ENCODE measurements at places on chromosomes 11 and 22. TPM values are rescaled to one million over a fixed set of nuclear protein-coding genes. Genes with fewer than 3 reads are reported as not detected.
A peak's percentile ranks its signal among the peaks of the same experiment; 100 is the strongest.

The HEPHL1 gene
- total RNA-seq: not detected

The NOL12 gene
- 16.1 TPM for total RNA-seq

The RAC2 gene
- 6.2 TPM for total RNA-seq

The RAPSN gene
- not detected for total RNA-seq

The GGT5 gene
- 17.0 TPM for total RNA-seq

The IGSF9B gene
- 0.15 TPM for total RNA-seq

The MYRF gene
- total RNA-seq: 16.4 TPM

The DMC1 gene
- 0.55 TPM for total RNA-seq

The FJX1 gene
- total RNA-seq: 0.79 TPM

The CARNS1 gene
- 0.12 TPM for total RNA-seq

The CCDC15 gene
- 1.8 TPM for total RNA-seq

The MRGPRX3 gene
- total RNA-seq: not detected

DNA sequence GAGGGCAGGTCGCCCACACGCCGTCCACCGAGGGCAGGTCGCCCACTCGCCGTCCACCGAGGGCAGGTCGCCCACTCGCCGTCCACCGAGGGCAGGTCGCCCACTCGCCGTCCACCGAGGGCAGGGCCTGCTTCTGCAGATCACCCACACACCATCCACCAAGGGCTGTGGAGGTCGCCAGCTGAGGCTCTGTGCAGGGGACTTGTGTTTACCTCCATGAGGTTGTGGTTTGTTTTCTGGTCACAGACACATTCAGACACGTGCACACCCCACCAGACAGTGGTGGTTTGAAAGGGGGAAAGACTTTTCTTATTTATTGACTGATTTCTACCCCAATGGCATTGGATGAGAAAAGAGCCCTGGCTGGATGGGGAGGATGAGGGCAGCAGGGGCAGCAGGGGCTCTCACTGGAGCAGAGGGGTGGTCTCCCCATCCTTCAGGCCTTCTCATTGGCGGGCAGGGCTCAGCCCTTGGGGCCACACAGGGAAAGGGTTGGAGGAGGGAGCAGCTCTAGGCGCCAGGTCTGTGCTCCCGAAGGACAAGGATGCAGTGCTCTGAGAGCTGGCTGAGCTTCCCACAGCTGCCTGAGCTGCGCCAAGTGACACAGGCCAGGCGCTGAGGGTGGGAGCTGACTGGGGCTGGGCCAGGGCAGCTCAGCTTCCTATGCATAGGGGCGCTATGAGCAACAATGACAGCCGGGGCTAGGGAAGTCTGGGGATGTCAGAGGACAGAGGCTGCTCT, 252.6 kb upstream of the B3GAT1 start:
- no peak for DNase-seq

DNA sequence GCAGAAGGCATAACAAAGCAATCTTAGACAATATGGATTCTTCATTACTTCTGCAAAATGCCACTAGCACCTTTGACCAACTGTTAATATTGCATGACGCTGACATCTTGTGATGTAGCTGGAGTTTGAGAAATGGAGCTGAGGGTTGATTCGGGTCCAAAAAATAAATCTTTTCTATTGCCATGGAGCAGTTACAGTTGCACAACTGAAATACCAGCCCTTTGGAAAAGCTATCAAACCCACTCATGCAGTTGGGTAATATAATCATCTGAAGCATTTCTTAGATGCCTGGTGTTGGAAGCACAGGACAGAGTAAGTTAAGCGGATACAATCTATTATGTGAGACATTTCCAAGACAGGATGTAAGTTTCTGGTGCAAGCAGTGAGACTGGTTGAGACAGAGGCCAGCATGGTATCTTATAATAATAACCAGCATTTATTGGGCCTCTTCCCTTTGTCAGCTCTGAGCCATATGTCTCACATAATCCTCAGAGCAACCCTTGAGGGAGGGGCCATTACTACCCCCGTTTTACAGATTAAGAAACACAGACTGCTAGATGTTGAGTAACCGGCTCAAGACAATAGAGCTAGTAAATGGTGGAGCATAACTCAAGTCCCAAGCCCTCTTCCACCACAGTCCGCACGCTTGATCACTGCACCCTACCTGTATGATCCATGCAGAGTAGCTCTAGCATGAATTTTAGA, 74.9 kb upstream of the CAPRIN1 start:
- DNase-seq: no peak

- DNase-seq: no peak
Observed at GRCh38 chr11:12598330-12599256, 75.6 kb upstream of the TEAD1 start.

- no peak for DNase-seq
Observed at GRCh38 chr11:64247729-64248531, 1.2 kb upstream of the PPP1R14B start.

GRCh38 chr11:62132191-62132590, 8.4 kb downstream of the INCENP start:
- no peak for DNase-seq

GRCh38 chr22:42431401-42432019, 693 bp downstream of the NFAM1 start:
- DNase-seq: no peak

DNA sequence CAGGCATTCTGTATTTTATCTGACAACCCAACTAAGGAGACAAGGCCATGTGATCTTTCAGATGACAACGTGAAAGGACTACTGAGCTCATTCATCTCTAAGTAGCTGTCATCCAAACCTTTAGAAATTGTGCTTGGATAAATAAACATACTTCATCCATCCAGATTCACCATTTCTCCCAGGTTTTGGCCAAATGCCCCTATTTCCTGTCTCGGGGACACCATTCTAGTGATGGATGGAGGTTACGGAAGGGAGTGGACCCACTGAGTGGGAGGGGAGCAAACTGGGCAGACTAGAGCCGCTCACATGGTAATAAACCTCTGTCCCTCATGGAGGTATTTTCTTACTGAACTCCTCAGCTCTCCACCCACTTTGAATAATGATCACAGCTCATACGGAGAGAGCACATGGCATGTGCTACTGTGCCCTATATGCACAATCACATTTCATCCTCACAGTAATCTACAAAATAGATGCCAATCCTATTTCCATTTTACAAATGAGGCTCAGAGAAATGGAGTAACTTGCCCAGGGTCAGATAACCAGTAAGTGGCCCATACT, 114.4 kb downstream of the SLC1A2 start:
- no peak for DNase-seq

GRCh38 chr11:1732418-1733008, 17.9 kb downstream of the IFITM10 start:
- no peak for DNase-seq

DNA sequence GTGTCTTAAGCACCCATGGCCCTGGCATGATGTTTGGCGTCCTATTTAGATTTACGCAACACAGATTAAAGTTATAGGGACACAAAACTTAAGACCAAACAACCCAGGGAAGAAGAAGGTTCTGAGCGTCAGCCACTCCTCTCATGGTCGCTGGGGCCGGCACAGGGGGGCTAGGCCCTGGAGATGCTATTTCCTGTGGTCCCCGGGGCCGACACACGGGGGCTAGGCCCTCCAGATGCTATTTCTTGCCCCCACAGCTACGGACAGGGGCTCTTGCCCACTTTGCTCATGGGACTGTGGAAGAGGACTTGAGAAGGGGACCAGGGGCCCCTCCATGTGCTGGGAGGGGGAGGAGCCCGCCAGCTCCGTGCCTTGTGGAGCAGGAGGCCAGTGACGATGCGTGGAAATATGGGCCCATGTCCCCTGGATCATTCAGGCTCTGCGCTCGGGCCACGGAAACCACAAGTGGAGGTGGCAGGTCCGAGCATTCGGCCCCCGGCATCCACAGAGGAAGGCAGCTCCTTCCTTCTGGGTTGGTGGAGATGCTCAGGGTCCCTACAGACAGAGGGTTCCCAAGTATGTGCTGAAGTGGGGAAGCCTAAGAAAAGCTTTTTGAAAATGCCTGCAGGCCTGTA, 711.1 kb downstream of the BRD1 start:
- DNase-seq: no peak

DNA sequence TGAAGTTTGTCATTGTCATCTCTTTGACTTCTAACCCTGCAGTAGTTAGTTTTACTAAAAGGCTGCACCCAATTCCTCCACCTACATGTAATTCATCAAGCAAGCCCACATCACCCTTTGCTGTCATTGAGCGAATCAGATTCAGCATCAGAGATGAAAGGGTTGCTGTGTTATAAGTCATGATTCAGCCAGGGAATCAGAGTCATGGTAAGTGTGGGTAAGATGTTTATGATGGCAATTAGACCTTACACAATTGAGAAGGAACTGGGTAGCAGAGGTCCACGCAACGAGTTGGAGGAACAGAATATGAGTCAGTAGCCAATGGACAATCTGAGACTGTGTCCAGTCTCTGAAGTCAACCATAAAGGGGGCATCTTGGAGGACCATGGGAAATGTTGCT, 162.8 kb upstream of the SNX19 start:
- no peak for DNase-seq

GRCh38 chr11:98411777-98412176, 609.0 kb upstream of the CNTN5 start:
- DNase-seq: no peak

- peak; percentile 74 for DNase-seq
Observed at GRCh38 chr22:24189249-24190158, 8.2 kb downstream of the SUSD2 start.

GRCh38 chr22:41565403-41566054, 4.7 kb downstream of the CSDC2 start:
- no peak for DNase-seq

DNA sequence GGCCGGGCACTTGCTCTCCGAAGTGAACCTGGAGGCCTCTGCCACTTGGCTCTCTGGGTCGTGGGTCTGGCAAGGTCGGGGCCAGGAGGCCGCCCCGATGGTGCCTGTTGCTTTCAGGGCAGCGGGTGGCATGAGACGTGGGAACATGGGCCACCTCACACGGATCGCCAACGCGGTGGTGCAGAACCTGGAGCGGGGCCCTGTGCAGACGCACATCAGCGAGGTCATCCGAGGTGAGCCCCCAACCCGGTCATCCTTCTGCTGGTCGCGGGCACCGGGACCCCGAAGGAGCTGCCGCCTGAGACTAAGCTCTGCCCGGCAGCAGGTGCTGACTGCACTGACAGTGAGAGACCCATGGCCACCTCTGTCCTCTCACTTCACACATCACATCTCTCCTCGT, 40.0 kb downstream of the SBF1 start:
- no peak for DNase-seq

- DNase-seq: no peak
Observed at GRCh38 chr11:10725907-10726253, 25.2 kb upstream of the CTR9 start.

- peak; percentile 5 for DNase-seq
Observed at GRCh38 chr11:2789331-2789730, 89.5 kb upstream of the KCNQ1OT1 start.

DNA sequence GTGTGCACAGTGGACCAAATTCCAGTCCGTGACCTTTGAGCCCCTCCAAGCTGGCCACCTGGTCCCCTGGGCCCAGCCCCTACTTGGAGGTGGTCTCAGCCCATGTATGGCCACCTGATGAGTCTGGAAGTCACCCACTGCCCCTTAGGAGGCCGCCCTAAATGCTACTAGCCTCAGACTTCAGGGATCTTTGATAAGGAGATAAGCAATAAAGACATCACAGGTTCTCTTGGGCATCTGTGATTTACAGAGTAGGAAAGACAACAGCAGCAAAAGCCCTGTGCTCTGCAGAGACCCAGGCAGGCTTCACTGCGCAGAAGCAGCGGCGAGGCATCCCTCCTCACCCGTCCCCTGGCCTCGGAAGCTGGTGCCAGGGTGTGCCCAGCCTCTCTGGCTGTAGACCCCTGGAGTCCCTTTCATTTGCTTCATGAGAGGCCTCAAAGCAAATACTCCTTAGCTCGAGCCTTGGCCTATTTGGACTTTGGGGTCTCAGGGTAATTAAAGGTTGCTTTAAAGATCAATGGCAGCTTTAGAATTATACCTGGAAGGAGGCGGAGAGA, 360.1 kb downstream of the TBC1D22A start:
- DNase-seq: no peak

GRCh38 chr11:15334766-15335165, 220.0 kb downstream of the INSC start:
- DNase-seq: no peak

DNA sequence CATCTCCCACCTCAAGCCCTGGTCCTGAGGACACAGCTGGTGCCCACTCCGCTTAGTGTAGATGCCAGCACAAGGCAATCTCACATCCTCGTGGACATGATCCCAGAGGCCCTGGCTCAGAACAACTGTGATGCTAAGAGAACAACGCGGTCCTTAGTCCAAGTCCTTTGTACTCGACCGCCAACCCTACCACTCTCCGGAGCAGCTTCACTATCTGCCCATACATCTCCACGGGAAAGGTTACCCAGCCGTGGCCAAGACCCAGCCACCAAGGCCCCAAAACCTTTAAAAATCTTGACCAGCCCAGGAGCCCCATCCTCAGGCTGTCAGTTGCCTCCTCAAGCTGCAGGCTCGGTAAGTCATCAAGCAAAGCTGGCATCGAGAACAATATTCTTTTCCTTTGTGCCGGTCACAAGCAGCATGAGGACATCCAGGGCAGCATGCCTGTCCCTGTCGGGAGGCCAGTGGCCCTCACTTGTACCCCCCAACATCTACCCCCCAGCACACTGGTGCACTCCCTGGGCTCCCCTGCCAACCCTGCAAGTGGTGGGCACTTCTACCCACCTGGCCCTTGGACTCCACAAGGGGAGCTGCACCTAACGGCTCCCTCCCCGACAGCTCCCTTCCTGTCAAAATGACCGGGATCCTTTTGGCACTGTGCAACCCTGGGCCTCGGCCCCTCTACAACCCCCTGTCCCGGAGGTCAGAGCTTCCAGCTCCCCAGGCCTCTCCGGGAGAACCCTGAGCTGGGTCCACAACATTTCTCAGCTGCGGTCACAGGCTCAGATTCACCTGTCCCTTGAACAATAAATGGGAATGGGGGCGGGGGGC, 2.5 kb downstream of the OSBPL5 start:
- DNase-seq: peak; percentile 45

- peak; percentile 49 for DNase-seq
Observed at GRCh38 chr11:36131721-36132397, 157.4 kb downstream of the COMMD9 start.

DNA sequence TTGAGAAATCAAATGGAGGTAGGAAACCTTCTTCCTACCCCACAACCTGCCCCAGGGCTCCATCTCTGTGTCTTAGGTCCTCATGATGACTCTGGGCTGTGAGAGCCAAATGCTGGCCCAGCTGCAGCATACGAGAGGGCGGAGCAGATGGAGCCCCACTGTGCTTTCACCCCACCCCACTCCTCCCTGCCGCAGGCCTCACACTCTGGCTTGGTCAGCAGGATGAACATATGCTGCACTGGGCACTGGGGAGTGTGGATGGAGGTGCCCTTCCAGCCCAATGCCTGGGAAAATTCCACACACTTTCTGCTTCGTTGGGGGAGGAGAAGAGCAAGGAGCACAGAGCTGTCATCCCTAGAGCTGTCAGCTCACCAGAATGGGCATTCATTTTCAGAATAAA, 271.6 kb upstream of the CADM1 start:
- DNase-seq: no peak

- no peak for DNase-seq
Observed at GRCh38 chr11:134677397-134677822, 265.4 kb upstream of the B3GAT1 start.

DNA sequence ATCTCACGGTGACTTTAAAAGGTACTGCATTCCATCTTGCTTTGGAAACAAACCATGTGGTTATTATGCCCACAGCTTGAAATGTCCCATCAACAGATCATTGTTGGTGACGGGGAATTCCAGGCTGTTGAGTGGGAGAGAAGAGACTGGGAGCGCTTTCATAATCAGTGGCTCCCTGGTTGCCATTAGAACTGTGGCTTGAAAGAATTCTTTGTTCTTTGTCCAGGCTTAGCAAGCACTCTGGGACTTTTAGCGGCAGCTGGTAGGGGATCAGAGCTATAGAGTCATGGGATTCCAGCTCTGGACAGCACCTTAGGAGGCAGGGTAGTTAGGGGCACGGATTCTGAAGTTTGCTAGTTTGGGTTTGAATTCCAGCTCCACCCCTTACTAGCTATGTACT, 22.0 kb downstream of the MMP20 start:
- DNase-seq: no peak
